ENCODE measurements at places on chromosomes 11 and 22.

DNA sequence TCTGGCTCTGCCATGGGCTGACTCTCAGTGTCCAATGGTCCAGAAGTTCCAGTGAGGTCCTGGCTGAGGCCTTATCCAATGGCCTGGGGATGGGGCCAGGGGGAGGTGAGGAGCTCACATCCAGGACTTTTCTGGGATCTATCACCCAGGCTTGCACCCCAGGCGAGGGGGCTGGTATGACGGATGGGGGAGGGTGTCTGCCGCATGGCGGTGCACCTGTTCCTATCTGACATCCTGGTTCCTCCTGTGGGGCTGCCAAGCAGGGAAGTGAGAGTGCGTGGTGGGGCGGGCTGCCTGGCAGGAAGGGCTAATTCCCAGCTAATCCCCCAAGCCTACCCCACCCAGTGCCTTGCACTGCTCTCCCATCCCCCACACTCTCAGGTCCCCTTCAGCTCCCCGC, 102.1 kb downstream of the NECTIN1 start:
- no peak for DNase-seq

DNA sequence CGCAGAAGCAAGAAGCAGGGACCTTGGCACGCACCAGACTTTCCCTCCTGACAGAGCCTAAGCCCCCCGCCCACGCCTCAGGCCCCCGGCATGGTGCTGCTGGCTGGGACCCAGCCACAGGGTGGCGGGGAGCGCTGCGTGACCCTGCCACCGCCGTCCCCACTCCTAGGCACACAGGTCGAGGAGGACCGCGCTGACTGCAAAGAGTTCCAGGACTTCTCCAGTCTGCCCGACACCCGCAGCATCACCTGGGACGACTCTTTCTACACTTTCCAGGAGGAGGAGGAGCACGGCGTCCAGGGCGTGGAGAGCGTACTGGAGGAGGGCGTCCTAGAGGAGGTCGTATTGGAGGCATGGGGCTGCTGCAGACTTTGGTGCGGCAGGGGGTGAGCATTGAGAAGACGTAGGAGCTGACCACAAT, 103.7 kb downstream of the TRIM51G start:
- no peak for DNase-seq

DNA sequence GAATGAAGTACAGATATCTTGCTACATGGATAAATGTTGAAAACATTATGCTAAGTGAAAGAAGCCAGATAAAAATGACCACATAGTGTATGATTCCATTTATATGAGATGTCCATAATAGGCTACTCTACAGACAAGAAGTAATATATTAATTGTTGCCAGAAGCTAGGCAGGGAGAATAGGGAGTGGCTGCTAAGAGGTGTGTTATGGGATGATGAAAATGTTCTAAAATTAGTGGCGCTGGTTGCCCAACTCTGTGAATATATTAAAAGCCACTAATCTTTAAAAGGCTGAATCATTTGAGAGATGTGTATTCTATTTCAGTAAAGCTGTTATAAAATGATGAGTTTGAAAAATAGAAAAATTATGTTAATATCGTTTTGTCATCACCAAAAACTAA, 144.4 kb downstream of the NCAM1 start:
- DNase-seq = no peak

DNA sequence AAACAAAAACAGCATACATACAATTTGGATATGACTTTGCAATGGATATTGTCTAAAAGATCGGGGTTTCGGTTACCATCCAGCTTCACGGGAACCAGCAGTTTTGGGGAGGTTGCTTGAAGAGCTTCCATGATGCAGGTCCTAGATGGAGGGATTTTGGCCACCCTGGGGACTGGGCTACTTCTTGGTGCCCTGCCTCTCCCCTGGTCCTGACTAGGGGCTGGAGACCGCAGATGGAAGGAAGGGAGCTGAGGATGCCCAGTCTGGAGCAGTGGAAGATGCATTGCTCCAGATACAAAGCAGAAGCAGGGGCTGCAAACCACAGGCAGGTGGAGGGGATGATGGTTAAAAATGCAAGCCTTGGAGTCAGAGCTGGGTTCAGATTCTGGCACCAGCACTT, 13.5 kb downstream of the SOX10 start:
- no peak for DNase-seq
